Globus pallidus (tissue), 1 donor: ENCODE measurements at places on chromosomes 2 and 18.

GRCh38 chr2:217014328-217015105 is 154.7 kb upstream of the TNP1 start:
- DNase-seq, result no peak

DNA sequence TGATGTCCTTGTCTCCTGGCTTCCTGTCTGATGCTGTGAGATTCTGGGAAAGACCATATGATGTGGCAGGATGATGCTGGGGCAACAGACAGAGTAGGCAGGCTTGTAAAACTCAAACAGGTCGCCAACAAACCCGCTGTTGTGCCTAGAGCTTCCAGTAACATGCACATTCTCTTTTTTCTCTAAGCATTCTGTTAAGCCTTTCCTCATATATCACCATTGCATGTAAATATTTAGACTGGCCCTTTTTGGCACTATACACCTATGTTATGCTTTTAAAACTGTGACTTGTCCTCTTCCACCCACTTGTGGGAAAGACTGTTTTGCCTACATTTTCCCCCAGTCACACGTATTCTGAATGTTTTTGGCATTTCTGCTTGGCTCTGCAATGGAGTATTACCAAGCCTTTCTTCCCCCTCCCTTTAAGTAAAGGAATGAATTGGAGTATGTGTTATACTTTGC is 250.4 kb upstream of the TANK start:
- no peak for DNase-seq

DNA sequence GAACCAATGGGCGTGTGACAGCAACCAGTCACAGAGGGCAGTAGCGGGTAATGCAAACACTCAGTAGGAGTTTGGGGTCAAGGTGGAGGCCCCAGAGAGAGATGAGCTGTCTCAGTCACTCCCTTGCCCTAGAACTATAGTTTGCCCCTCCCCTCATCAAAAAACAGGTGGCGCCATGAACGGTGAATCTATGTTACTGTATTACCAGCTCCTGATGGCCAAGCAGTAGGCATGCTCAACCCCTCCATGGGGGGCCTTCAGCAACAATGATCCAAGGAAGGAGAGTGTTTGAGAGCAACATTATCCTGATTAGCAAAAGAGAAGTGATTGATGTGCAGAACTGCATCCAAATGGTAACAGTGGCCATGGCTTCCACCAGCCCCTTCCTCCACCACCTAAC is 30.4 kb downstream of the TRABD2A start:
- no peak for DNase-seq

DNA sequence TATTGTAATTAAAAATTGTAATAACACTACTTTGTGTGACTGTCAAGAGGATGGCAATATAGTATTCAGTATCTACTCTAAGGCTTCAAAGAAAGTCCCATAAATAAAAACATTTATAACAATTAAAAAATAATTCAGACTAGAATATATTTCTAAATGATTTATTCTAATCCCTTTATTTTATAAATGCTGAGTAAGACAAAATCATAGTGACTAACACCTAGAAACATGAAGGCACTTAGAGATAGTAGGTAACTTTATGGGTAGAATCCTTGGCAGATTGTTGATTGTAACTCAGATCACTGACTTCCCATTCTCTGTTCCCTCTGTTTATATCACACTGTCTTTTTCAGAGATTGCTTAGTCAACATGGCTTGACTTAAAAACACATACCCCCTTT is 78.6 kb upstream of the EPB41L5 start:
- DNase-seq, result no peak

DNA sequence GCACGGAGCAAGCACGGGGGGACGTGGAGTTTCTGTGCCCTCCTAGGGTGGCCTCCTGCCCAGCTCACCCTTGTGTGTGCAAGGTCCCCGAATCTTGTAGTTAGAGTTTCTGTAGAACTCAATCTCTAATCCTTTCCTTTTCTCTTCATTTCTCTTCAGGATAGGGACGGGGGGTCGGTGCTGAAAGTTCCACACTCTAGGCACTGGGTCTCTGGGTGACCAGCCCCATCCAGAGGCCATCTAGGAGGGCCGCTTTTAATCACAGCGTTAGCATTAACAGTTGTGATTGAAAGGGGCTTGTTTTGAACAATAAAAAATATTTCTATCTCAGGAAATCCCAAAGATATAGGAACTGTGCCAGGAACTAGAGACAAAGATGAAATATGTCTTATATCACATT is 10.5 kb downstream of the SOCS6 start:
- DNase-seq, result no peak
